T-helper 2 cell (primary cell): ENCODE measurements at places on chromosomes 5 and 9.
A peak's percentile ranks its signal among the peaks of the same experiment; 100 is the strongest.

- no peak for DNase-seq
Measured at GRCh38 chr5:1352231-1353219, 7.6 kb upstream of the CLPTM1L start.

GRCh38 chr5:109852371-109853155 is 162.8 kb downstream of the MAN2A1 start:
- no peak for DNase-seq

- no peak for DNase-seq
Measured at GRCh38 chr5:151383011-151383410, 35.7 kb upstream of the SLC36A2 start.

GRCh38 chr9:75023846-75024245 is 4.2 kb downstream of the CARNMT1 start:
- DNase-seq, result peak; percentile 72

GRCh38 chr5:58933891-58934628 is 351.2 kb downstream of the RAB3C start:
- DNase-seq, result peak; percentile 28

- no peak for DNase-seq
Measured at GRCh38 chr5:32504329-32504988, 59.9 kb upstream of the ZFR start.

- DNase-seq, result no peak
Measured at GRCh38 chr5:94702729-94703128, 84.3 kb downstream of the SLF1 start.

DNA sequence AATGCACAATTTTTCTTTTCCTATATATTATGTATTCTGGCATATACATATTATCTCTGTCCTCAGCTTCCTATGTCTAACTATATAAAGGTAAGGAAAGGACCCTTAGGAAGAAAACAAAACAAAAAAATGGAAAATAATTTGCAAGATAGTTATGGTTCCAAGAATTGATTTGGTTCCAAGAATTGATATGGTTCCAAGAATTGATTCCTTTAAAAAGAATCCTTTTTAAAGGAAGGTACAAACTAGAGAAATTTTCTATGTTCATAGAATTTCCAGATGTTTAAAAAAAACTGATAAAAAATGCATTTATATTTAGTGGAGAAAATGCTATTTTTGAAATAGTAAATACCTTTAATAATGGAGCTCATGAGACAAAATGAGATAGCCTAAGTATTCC is 12.1 kb downstream of the LYRM7 start:
- DNase-seq, result no peak

GRCh38 chr5:164934561-164934960 is 1429.1 kb downstream of the MAT2B start:
- no peak for DNase-seq

DNA sequence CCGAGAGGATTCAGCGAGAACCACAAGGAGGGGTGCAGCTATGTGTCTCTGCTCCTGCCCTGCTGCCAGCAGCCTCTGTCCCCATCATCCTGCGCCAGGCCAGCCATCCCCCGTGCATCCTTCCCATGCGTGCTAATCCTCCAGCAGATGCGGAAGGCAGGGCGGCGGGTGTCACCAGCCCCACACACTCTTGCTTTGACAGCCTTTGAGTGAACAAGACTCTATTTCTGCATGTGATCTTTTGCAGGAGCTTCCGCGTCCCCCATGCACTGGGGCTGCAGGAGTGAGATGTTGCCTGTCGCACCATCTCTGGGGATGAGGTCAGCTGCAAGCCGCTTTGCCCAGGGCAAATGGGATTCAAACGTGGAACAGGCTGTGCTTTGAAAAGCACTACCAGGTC is 58.0 kb upstream of the OLFM1 start:
- DNase-seq, result no peak

DNA sequence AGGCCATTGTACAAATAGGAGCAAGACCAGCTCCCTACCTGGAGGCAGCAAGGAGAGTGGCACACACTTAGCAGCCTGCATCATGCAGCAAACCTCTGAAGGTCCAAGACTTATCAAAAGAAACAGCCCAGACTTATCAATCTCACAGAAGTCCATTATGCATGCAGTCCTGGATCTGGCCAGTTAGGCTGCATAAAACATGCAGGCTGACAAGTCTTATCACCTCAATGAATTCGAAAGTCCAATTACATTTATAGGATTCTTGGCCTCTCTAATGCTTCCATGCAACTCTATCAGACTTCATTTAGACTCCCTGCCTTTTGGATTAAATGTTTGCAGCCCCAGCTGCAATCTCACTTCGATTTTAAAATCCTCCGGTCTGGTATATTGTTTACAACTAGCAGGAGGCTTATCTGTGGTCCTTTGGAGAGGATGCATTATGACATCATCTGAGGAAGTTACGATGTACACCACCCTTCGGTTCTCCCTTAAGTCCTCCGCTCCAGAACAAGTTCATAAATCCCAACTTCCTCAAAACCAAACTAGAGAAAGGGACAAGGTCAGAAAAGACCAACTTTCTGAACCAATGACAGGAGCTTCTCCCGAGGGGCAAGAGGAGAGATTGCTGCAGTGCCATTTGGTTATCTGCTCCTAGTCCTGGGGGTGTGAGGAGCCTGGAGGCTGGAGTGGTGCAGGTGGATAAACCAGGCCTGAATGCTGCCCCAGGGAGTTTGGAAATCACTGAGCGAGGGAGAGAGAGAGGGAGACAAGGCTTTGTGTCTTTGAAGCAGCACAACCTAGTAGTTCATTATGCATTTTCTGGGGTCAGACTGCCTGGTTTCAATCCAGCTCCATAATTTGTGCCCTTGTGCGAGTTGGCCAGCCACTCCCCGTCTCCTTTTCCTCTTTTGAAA is 313.9 kb downstream of the TLE1 start:
- no peak for DNase-seq
